Stimulated activated CD8-positive, alpha-beta memory T cell treated with anti-CD3 and anti-CD28 coated beads, Interleukin-2, amount 100 ng/mL, for 1 hour (primary cell): ENCODE measurements at places on chromosomes 16 and 17.

DNA sequence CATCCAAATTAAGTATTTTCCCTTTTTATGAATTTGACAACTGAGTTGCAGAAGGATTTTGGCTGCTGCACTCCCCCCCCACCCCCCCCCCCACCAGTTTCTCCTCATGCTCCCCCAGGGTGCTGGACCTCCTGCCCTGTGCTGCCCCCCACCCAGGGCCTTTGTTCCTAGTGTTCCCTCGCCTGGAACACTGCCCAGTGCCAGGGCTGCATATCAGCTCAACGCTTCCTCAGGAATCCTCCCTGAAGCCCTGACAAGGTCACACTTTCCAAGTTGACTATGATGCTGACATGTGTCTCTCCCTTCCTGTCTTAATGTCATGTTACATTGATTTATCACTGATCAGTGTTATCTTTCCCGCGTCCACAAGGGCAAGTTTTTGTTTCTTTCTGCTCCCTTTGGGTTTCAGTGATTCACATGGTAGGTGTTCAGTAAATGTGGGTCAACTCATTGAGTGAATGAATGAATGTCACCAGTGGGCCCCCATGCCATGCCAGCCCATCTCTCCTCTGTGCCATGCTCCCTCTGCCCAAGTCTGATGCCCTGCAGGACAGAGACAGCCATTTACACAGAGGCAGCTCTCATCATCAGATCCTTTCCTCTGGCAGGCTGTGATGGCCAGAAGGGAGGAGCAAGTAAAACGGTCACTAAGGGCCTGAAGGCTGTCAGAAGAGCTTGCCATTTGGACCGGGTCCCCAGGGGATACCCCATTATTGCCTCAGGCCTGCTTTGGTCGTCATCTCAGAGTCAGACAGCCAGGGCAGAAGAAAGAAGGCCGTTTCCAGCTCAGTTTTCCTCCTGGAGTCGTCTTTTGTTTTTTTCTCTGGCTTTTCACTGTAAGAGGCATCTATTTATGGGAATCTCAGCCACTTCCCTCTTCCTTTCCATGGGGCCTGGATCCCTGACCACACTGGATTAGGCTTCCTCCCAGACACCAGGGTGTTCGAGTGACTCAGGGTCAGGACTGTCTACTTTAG, 386.2 kb downstream of the SNX29 start:
- DNase-seq = no peak

GRCh38 chr16:49961089-49961488, 63.9 kb upstream of the CNEP1R1 start:
- no peak for DNase-seq

GRCh38 chr16:1069154-1069553, 3.4 kb upstream of the SSTR5 start:
- DNase-seq = no peak

DNA sequence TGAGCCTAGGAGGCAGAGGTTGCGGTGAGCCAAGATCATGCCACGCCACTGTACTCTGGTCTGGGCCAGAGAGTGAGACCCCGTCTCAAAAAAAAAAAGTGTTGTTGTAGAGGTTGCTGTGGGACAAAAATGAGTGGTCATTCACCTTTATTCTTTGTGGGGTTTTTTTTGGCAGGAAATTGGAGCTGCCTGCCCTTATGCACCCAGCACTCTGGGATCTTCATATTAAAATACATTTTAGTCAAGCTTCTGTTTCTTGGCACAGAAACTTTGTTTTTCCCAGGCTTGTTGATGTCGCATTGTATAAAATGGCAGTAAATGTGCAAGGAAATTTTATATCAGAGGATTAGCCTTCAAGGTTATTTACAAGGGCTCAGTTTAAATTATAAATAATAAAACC, 174.3 kb downstream of the FTO start:
- DNase-seq = no peak

DNA sequence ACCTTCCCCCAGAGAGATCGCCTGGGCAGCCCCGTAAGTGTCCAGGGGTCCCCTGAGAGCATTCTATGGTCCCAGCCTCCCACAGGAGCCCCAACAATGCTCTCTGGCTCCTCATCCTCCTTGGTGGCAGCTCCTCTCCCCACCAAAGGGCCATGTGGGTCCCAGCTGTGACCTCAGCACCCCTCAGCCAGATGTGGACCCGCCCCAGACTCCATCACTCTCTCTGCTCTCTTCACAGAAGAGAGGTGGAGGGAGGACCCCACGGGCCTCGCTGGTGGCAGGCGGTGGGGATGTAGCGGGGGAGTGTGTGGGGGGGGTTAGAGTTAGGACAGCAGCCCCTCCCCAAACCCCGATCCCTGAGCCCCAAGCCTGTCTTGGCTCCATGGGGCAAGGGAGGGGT, 41.0 kb downstream of the SOCS3 start:
- DNase-seq = no peak

DNA sequence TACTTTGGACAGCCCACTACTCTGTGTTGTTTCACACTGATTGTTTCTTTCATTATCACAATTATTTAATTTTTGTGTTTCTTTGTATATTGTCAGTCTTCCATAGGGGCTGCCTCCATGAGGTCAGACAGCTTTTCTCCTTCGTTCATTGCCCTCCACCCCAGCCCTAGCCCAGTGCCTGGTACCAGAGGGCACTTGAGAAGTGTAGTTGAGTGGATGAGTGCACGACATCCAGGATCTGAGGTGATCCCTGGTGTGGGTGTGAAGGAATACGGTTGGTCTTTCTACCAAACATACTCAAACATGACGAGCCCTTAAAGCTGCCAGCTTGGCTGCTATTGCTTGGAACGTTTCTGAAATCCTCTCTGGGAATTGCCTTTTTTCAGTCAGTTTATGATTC, 37.9 kb downstream of the DHRS7B start:
- no peak for DNase-seq

DNA sequence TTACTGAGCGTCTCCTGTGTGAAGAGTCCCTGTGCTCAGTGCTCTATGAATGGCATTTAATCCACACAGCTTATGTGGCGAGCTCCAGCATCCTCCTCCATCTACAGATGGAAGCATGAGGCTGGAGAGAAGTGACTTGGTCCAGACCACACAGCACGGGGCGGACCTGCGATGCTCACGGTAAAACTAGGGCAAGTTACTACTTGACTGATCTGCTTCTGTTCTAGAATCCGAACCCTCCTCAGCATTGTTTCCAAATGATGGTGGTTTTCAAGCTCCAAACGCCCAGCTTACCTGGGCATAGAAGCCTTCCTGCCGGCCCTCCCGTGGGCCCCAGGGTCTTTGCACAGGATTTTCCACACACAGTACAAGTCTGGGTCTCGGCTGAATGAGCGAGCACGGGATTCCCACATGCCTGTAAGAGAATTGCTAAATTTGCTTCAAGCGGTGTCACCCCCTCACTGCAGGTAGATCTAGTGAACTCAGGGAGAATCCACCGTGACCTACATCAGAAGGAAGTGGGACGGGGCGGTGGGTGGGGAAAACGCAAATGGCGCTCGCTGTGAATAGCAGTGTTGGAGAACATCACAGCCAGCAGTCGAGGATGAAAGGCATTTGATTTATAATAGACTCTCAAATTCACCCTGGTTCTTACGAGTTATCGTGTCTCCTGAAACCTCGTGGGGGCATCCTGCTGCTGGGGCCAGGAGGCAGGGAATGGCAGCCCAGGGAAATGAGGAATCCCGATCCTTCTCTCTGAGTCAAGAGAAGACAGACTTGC, 101.1 kb downstream of the CMIP start:
- DNase-seq = no peak

DNA sequence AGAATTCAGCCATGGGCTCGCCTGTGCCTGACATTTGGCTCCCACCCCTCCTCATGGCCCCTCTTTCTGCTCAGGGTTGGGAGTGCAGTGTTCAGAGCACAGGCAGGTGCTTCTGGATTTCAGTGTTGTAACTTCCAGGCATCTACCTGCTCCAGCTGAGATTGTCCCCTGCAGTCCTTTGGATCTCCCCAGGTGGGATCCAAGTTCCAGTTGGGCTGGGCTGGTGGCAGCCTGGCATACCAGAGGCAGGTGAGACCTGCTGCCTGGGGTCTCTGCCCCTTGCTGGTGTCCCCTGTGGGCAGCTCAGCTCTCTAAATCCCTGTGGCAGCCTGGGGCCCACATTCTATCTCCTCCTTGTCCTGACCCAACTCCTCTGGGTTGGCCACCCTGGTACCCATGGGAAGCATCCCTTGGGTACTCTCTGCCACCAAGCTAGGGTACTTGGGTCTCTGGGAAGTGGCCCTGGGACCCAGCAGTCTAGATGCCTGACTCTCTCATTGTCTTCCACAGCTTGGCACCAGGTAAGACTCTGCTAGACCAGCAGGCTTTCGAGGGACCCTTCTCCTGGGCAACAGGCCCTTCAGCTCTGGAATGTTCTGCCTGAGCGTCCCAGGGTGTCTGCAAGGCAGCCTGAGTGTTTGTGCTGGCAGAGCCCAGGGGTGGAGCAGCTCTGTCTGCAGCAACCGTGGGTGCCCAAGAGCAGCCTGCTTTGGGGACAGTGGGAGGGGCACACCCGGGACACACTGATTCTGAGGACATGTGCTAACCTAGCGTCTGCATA, 42.5 kb downstream of the DNAH17 start:
- no peak for DNase-seq

GRCh38 chr17:792277-792676, 10.1 kb downstream of the MRM3 start:
- DNase-seq = no peak

GRCh38 chr16:63960321-63960720, 1161.5 kb downstream of the CDH11 start:
- no peak for DNase-seq

DNA sequence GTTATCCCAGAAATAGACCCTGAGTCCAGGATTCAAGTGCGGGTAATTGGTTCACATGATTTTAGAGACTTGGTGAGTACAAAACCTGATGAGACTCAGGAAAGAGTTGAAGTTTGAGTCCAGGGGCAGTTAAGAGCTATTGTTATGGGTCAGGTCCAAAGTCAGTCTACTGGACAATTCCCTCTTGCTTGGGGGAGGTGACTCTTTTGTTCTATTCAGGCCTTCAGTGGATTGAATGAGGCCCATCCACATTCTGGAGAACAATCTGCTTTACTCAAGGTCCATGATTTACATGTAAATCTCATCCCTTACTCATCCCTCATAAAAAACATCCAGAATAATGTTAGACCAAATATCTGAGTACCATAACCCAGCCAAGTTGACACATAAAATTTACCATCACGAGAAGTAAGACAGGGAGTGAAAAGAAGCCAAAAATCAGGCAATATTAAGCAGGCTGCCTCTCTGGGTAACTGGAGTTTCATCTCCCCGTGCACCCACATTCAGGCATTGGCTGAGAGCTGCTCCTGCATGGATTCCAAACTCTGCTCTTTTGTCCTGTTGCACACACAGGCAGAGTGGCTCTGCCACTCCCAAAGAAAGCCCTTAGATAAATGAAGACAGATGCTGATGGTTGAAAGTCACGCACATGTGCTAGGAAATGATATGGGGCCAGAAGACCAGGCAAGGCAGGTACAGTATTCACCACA, 156.0 kb upstream of the SALL1 start:
- DNase-seq = no peak

DNA sequence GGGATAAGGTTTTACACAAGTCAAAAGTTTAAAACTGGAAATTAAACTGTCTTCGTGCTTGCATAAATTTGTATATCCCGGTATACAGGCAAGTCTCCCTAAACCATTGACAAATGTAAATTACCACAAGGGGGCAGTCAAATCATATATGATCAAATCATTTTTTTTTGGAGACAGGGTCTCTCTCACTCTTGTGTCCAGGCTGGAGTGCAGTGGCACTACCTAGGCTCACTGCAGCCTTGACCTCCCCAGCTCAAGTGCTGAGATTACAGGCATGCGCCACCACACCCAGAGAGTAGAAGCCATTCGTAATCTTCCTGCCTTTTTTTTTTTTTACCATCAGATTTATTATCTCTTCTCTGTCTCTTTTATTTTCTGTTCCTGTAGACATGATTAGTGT, 18.5 kb downstream of the TOP2A start:
- no peak for DNase-seq

DNA sequence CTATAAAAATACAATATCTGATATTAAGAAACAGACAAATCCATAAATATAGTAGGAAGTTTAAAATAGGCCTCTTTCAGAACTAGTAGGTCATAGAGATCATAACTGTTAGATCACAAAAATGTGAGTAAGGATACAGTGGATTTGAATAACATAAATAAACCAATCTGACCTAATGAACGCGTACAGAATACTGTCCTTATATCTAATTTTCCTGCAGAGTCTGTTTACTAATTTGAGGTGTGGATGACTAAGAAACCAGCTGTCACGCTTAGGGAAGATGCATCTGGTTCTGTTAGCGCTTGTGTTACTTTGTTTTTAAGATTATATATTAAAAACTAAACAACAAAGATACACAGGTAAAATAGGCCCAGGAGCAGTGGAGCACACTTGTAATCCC, 14.8 kb downstream of the CPD start:
- no peak for DNase-seq

- DNase-seq = no peak
Measured at GRCh38 chr16:11627822-11628457, 40.3 kb upstream of the SNN start.

DNA sequence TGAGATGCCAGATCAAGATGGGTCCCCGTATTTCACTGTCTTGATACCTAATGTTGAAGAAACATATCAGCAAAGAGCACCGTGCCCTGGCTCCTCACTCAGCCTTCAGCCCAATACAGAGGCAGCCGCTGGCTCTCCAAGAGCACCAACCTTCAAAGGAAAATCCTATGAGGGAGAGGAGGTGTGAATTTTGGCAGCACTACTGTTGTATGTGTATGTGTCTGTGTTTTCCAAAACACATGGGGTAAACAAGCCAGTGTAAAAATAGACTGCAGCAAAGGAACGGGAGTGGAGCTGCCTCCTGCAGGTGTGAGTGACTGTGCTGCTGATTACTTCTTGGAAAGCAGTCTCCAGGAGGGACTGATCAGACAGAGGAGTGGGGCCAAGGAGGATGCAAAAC, 194.0 kb upstream of the CDH5 start:
- no peak for DNase-seq

DNA sequence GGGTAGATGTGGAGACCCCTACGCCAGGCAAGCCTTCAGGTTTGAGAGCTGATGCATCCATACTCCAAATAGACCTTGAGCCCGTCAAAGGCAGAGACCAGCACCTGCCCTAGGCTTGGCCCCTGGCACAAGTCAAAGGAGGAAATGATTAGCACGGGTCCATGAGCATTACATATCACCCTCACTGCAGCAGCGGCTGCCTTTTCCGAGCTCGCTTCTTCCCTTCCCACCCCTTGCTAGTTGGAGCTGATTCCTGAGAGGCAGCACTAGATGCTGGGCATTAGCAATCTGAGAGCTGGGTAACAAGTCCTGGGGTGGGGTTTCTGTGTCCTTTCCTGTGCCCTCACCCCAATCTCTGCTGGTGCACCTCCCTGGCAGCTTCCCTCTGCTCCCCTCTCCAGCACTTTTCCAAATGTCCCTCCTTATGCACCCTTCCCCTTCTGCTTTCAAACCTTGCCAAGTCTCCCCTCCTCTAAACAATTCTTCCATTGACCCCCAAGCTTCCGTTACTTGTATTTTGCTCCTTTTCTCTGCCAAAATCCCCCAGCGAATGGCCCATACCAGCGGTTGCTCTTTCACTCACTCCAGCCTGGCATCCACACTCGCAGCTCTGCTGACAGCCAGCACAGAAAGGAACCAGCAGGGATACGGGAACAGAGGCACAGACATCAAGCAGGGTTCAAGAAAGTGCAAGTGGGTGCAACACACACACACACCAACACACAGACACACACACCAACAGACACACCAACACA, 3.0 kb downstream of the CDRT4 start:
- DNase-seq = no peak

GRCh38 chr17:21524211-21524591, 148.0 kb downstream of the KCNJ12 start:
- no peak for DNase-seq
